ENCODE measurements at places on chromosomes 5 and 9. TPM values are rescaled to one million over a fixed set of nuclear protein-coding genes. Genes with fewer than 3 reads are reported as not detected.

Gene FCN2
- 1.0 TPM for total RNA-seq

Gene PCDHA5
- not detected for total RNA-seq

Gene GPR150
- under 0.01 TPM for total RNA-seq

Gene SLC36A3
- total RNA-seq: not detected
